ENCODE measurements at places on chromosomes 2 and 18. TPM values are rescaled to one million over a fixed set of nuclear protein-coding genes. Genes with fewer than 3 reads are reported as not detected.

Gene HOXD11
- not detected for total RNA-seq

GRCh38 chr18:1353025-1353424, 448.4 kb downstream of the ADCYAP1 start:
- DNase-seq: no peak

GRCh38 chr2:220152281-220152935, 525.0 kb downstream of the SLC4A3 start:
- no peak for DNase-seq

- no peak for DNase-seq
These were observed 34.1 kb upstream of the RNF149 start for GRCh38 chr2:101342625-101343008.
